Stimulated activated naive CD8-positive, alpha-beta T cell treated with anti-CD3 and anti-CD28 coated beads, Interleukin-15, amount 100 ng/mL, for 72 hours (primary cell): ENCODE measurements at places on chromosomes 12 and 14.
A peak's percentile ranks its signal among the peaks of the same experiment; 100 is the strongest.

DNA sequence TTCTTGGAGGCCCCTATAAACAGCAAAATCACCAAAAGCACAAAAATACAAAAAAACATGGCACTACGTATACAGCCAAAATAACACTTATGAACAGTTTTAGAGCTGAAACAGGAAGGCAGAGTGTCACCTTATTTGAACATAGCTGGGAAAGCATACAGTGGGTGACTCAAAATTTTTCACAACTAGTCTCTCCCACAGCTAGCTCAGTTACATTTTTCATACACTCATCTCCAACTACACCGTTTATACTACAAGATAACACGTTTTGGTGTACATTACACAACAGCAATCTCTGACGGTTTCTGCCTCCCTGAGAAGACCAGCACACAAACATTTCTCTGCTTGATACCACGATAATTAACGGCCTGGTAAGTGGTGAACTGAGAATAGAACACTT, 2.9 kb downstream of the RAD52 start:
- DNase-seq: no peak

DNA sequence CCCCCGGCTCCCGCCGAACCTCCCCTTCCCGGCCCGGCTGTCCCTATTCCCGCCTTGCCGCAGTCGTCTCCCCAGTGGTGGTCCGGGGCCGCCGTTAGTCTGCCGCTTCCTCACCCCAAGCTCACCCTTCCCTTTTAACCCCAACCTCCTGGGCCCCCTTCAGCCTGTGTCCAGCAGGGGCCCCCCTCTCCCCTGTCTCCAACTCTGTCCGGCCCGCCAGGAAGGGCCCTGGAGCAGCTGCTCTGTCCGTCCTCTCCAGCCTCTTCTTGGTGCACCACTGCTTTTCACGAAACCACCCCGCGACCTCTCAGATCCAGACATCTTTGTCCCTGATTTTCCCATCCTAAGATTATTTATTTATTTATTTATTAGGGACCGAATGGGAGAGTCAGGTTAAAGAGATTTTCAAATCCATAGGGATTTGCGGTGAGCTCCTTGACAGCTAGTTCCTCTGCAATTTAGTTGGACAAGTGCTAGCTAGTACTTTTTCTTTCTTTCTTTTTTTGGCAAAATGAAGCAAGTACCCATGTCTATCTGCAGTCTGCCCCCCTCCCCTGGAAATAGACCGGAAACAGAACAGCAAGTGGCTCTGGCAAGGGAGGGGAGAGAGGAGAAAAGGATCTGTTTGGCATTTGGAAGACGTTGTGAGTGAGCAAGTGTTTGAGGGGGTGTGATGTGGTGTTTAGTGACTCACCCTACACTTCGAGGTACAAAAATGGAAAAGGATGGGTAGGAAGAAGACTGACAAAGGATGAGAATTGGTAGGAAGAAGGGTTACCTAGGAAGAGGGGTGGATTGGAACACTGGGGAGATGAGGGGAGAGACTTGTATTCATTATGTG, 632 bp downstream of the UBR7 start:
- peak; percentile 35 for DNase-seq

GRCh38 chr14:64212666-64213065, 81.5 kb downstream of the ESR2 start:
- no peak for DNase-seq

- DNase-seq: no peak
Observed at GRCh38 chr12:9649532-9649940, 20.0 kb upstream of the CLEC2D start.

DNA sequence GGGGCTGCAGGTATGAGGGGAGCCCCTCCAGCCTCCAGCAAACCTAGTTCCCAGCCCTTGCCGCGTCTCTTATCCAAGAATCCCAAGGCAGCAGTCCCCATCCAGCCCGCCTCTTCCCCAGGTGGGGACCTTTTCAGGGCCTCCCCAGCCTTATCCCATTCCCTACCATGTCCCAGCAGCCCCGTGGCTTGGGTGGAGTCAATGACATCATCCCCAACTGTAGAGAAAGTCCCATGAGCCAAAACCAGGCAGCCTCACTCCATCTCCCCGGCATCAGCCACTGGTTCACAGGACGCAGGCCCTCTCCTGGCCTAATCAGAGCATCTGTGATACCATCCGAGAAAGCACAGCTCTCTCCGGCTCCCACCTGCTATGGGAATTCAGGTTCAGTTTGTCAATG, 131.0 kb downstream of the NCOR2 start:
- DNase-seq: no peak

GRCh38 chr14:91831337-91831736, 36.0 kb downstream of the TC2N start:
- DNase-seq: no peak

- DNase-seq: no peak
Observed at GRCh38 chr12:28517101-28517500, 326.8 kb downstream of the CCDC91 start.

- no peak for DNase-seq
Observed at GRCh38 chr14:64706593-64707193, 2.5 kb downstream of the PLEKHG3 start.

DNA sequence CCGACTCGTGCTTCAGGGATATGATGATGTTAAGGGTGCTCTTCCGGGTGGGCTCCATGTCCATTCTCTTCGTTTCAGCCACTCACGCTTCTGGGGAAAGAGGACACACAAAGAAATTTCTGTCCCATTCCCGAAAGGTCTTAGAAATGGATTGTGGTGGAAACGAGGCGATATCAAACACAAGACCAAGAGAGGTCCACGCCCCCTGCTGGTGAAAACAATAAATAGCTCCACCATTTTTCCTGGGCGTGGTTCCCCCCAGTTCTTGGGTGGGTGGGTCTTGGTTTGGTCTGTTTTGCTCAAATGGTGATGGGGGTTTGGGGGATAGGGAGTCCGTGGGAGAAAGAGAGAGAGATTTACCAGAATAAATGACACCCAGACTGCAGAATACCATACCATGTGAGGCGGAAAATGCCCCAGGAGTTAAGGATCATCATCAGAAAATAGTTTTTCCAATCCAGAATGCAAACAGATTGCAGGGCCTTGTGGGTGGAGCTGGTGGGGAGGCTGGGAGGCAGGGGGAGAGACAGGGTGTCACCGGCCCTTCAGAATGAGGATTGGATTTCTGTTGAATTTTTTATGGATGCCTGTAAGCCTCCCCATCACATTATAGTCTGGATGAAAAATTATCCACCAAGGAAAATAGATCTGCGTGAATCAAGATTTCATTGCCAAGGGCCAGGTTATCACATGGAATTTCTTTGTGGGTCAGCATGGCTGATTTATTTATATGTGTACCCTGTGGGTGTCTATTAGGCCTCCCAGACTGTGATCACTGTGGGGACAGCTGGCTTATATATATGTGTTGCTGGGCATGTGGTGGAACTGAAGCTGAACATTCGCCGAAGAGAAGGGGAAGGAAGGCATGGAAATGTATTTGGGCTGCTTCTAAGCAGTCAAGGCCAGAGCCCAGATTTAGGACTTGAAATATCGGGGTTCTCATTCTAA, 55.8 kb downstream of the SRRM4 start:
- DNase-seq: peak; percentile 8

DNA sequence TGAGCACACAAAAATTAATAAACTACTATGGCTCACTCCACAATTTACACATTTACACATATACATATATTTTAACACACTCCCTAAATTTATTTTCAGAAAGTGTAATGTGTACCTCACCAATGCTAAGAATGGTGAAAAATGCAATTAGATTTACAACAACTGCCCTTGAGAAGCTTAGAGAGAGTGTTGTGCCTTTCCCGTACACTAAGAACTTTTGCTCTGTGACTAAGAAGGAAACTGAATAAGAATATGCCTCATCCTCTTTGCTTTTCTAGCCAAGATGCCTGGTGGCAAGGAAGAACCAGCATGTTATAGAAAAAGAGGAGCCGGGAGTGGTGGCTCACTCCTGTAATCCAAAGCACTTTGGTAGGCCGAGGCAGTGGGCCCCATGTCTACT, 62.3 kb downstream of the SINHCAF start:
- DNase-seq: no peak

GRCh38 chr14:59761851-59762250, 108.7 kb downstream of the RTN1 start:
- DNase-seq: no peak

DNA sequence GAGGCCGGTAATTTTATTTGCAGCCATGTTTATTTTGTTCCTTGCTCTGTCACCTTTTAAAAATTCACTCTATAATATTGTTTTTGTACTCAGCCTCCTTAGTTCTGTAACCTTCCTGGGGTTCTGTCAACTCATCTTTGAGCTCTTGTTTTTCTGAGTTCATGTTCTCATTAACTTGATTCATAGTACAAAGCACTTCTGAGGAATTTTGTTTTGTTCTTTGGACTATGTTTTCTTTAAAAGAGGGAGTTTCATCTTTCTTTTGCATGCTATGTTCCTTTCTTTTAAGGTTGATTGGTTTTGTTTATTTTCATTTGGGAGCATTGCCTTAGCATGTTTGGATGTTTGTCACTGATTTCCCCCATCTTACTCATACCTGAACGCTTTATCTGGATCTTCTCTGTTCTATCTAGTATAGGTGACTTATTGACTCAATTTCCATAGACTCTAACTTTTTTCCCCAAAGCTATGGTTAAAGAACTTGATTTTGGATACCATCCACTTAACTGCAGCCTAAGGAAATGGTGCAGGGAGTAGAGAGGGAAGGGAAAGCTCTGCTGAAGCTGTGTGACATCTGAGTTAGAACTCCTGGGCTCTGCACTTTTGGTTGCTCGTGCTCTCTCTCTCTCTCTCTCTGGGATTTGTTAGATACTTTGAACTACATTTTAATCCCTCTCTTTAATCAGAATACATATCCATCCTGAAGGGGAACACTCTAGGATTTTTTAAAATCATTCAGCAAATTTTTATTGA, 268.5 kb downstream of the PAWR start:
- DNase-seq: no peak

GRCh38 chr14:73173092-73173735, 36.9 kb downstream of the PSEN1 start:
- DNase-seq: no peak

- DNase-seq: no peak
Observed at GRCh38 chr14:103943673-103944072, 1.3 kb upstream of the RD3L start.

DNA sequence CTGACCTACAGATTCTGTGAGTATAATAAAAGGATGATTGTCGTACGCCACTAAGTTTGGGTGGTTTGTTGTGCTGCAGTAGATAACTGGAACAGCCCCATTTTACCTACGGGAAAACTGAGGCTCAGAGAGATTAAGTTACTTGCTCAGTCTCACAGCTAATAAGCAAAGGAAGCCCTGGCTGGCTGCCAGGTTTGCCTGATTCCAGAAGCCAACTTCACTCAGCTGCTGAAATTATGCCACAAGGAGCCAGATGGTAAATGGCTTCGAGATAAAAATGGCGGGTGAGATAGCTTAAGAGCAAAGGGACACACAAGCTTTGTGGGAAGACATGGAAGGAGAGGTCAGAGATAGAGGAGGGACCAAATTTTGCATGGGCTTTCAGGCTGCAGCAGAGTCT, 191.5 kb upstream of the NOS1 start:
- no peak for DNase-seq

DNA sequence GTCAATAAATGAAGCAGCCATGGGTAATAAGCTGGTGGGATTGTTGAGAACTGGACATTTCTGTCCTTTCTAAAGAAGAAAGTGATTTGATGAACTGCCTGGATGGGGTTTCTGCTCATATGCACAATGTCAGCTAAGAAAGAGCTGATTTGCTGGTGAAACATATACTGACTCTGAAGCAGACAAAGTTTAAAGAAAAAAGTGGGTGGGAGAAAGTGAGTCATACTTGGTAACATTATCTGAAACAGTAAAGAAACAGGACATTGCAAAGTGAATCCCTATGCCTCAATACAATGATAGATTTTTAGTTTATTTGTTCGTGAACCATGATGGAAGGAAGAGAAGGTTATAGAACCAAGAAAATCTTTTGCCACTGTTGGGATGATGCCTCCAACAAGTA, 95.6 kb upstream of the DNM1L start:
- no peak for DNase-seq

DNA sequence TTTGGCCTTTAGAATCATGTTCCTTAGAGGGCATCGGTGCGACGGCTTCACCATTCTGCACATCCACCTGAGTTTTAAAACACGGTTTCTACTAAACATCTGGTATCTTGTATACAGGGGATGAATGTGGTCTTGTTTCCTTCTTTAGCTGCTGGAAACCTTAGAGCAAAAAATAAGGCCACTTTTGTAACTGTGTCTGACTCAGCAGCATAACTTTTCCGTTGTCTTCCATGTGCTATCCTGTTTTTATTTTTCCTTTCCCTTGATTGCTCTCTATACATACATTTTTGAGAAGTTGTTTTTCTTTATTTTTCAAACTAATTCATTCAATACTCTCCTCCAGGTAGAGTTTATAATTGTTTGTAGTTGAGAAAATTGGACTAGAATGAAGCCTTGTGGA, 108.8 kb upstream of the PCED1B start:
- DNase-seq: no peak

DNA sequence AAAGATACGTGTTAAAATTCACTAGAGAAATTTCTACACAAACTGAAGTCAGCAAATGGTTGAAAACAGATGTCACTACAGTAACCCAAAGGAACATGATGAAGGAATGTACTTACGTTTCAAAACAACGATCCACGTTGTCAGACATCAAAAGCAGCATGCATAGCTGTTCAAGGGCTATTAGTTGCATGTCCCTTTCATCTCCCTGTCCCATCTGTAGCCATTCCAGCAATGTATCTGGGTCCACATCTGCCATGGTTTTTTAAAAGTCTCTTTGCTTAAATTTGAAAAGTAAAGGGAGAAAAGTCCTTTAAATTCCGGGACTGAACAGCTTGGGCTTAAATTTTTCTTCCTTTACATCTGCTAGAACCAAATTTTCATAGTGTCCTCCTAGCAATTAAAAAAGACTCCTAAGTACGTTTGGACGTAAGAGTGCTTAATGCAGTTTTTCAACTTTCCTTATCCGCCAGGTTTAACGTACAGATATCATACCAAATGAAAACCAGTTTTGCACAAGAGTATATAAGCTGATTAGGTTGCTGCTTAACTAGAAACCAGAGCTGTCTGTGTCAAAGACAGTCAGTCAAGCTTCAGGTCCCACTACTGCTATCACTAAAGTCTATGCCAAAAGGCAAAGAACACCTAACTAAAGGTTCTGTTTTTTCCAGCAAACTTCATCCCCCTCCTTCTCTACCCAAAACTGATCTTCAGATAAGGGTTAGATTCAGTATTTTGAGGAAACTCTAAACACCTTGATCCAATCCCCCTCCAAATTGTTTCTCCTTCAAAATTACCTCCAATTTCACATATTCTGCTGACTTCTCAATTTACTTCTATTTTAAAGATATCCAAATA, 1.7 kb downstream of the HECTD1 start:
- DNase-seq: no peak
